ENCODE measurements at places on chromosomes 6 and 20.

DNA sequence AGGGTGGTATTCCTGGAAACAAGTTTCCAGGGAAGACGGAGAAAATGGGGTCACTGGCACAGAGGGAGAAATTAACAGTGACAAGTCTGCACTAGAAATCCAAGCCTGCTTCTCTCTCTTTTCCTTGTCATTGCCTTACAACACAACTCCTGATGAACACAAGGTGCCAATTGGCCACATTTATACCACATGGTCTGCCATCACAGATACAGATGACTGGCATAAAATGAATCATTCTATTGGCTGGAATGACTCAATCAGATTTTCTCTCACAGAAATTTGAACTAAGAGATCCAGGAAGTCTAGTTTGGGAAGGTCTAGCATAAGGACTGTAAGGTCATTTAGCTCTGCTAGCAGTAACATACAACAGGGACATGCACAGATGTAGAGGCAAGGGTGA, 190.3 kb downstream of the LINC00237 start:
- DNase-seq, result no peak

- no peak for DNase-seq
Observed at GRCh38 chr6:79239536-79240168, 5.2 kb upstream of the HMGN3 start.

DNA sequence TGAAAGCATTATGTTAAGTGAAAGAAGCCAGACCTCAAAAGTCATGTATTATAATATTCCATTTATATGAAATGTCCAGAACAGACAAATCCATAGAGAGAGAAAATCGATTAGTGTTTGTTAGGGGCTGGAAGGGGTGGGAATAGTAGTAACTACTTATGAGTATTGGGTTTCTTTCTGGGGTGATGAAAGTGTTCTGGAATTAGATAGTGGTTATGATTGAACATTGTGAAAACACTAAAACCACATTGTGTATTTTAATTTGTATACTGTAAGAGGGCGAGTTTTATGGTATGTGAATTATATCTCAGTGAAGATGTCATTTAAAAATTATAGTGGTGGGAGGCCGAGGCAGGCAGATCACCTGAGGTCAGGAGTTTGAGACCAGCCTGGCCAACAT, 52.0 kb upstream of the KIF13A start:
- no peak for DNase-seq

DNA sequence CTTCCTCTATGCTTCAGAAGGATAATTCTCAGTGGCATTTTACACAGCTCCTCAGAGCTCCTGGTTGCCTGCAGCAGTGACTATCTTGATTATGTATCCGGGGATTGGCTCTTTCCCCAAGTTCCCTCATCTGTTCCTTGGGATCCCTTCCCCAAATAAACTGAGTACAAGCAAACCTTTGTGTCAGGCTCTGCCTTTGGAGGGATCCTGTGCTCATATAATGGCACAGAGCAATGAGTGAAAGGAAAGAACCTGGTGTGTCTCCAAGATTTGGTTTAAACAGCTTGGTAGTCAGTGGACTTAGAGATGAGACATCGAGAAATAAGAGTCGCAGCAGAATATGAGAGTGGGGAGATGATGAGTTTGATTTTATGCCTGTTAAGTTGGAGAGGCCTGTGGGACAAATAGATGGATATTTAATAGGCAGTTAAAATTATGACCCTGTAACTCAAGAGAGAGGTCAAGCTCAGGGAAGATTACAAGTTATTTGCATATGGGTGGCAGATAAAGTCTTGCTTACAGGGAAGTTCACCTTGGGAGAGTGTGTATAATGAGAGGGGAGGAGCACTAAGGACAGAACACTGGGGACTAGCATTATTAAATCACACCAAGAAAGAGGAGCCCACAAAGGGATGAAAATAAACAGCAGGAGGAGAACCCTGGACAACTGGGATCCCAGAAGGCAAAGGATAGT, 44.1 kb upstream of the GCLC start:
- no peak for DNase-seq

GRCh38 chr6:166381733-166382499, 824 bp downstream of the MPC1 start:
- peak; percentile 44 for DNase-seq

- DNase-seq, result no peak
Observed at GRCh38 chr6:139204978-139205377, 70.1 kb downstream of the HECA start.

DNA sequence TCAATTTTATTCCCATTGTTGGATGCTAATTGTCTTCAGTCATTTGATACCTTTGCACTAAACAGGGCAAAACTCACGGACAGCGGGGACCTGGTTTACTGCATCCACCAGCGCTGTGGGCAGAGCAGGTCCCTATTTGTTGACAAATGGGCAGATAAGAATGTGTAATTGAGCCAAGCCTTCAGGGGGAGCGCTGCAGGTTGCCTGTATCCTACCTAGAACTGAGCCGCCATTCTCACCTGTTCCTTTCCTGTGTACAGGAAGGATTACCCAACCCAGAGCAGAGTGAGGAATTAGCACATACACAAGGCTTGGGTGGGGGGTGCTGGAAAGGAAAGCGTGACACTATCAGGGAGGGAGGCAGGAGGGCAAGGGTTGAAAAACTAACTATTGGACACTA, 89.1 kb upstream of the FOXA2 start:
- DNase-seq, result no peak

- DNase-seq, result no peak
Observed at GRCh38 chr20:37524859-37525708, 2.6 kb downstream of the BLCAP start.

DNA sequence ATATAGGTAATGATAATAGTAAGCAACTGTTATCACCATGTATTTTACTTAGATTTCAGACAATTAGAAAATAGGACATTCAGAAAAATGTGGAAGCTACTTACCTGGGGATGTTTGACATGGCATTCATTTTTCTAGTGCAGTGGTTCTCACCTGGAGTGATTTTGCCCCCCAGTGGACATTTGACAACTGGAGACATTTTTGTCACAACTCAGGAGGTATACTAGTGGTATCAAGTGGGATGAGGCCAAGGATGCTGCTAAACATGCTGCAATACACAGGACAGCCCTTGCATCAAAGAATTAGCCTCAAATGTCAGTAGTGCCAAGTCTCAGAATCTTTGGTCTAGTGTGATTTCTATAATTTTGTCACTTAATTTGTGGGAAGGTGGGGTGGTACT, 36.1 kb downstream of the NUS1 start:
- DNase-seq, result no peak

DNA sequence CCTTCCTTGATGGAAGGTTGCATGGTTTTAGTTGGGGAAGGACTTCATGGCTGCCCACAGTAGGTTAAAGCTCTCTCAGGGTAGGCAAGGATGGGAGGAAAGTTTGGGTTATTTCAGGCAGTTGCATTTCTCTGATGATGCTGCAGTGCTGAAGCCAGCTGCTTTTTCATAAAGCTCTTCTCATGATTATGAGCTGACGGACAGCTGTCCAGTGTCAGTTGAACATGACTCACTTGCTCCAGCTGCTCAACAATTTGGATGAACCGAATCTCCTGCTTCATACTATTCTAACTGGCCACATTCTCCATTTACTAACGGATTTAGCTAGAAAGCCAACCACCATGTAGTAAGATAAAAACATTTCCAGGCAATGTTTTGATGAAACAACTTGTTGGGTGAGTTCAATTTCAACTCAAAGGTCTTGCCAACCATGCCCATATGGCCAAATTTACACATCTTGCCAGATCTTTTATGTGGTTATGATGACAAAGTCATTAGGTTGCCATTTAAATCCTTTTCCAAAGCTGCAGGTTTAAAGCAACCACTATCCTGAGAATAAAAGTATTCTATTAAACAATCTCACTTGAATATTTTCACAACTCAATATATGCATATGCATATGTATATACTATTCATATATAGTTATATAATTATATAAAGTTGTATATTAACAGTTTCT, 125.9 kb downstream of the HS3ST5 start:
- DNase-seq, result no peak

DNA sequence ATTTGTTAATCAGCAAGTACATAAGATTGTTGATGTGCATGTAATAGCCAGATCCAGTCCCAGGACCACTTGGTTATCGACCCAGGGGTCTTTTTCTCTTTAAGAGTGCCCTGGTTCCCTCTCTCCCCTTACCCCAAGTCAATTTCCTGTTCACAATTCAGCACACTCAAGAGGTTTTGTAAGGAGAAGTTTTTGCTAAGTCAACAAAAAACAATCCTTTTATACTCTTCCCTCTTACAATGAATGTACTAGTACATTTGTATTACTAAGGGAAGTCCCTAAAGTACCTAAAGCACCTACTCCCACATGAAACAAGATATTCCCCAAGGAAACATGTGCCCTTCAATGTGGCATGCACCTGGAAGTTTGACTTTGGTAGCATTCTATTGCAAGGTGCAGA, 1.6 kb upstream of the NT5DC1 start:
- DNase-seq, result no peak

- DNase-seq, result no peak
Observed at GRCh38 chr6:102742028-102742427, 1348.5 kb downstream of the GRIK2 start.

DNA sequence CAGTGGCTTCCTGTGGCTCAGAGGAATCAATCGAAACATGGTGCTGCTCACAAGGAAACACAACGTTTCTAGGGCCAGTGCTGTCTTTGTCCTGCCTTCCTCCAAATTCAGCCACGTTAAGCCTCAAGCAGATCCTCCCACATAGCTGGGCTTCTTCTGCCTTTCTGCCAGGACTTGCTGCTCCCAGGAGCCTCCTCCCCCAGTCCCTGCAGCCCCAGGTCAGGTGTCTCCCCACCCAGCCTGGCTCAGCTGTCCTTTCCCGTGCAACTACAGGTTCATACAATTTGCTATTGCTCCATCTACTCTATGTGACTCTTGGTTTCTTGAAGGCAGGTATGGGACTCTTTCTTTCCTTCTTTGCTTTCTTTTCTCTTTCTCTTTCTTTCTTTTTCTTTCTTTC, 215.3 kb upstream of the RNF24 start:
- DNase-seq, result no peak

DNA sequence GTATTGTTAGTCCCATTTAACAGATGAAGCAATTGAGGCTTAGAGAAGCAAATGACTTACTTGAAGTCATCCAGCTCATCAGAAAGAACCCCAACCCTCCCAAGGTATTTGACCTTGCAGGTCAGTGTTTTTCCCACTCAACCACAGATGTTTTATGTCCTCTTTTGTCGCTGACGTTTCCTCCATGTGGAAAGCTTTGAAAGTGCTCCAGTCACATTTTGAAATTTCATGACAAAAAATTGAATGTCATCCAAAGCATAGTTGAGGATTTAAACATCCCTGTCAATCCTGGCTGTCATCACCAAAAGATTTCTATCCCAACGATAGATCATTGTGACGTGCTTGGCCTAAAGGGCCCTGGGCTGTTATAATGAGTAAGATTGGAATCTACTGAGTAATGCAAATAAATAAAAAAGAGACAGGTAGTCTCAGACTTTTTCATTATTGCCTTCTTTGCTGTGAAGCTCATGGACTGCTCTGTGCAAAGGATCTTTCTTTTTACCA, 102.7 kb downstream of the TSHZ2 start:
- DNase-seq, result no peak

GRCh38 chr6:106561686-106562405, 67.5 kb downstream of the RTN4IP1 start:
- no peak for DNase-seq

GRCh38 chr6:42184475-42184874, 10.3 kb downstream of the GUCA1B start:
- no peak for DNase-seq

- DNase-seq, result no peak
Observed at GRCh38 chr6:108653949-108654348, 93.2 kb downstream of the FOXO3 start.

- DNase-seq, result no peak
Observed at GRCh38 chr6:99882128-99882702, 111.8 kb downstream of the MCHR2 start.

GRCh38 chr6:9103876-9104521, 668.7 kb upstream of the SLC35B3 start:
- DNase-seq, result no peak

DNA sequence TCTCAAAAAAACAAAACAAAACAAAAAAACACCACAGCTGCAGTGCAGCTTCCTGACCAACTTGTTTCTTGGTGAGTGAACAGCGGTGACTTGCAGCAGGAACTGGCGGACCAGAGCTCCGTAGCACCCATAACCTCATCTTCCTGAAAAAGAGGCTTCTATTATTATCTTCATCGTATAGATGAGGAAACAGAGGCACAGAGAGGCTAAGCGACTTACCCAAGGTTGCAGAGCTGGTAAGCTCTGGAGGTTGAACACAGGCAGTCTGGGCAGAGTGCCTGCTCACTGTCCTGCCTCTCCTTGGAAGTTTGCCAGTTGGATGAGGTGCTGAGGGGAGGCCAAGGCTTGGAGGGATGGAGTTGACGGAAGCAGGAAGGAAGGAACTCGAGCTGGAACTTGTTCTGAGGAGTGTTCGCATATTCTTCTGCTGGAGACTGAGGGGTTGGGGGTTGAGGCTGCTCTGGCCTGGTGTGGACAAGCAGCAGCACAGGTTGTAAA, 47.9 kb upstream of the CCDC167 start:
- no peak for DNase-seq

DNA sequence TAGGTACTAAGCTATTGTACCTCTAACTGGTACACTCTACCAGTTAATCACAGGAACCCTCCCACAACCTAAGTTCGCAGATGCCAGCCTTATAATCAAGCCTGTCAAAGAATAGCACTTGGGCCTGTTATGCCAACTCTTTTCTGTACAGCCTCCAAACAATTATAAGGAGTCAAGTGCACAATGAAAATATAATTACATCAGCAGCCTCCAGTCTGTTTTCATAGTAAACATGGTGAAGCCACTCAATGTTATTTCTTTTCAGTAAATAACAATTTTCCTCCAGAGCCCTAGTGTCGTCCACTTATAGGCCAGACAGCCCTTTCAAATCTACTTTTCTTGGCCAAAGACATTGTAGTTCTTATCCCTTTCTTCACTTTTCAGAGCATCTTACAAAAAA, 82.7 kb upstream of the CARMIL1 start:
- DNase-seq, result no peak

DNA sequence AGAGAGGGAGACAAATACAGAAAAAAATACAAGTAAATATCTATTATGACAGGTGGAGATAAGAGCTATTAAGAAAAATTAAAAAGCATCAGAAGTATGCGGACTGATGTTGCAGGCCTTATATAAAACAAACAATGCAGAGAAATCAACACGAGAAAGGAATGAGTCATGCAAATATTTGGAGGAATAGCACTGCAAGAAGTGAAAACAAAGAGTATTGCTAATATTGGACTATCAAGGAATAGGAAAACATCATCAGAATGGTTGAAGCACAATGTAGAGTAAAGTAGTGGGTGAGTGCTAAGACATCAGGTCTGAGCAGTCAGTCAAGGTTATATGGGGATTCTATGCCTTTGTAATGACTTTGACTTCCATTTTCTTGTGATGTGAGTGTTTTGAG, 657.5 kb upstream of the GJE1 start:
- DNase-seq, result no peak

DNA sequence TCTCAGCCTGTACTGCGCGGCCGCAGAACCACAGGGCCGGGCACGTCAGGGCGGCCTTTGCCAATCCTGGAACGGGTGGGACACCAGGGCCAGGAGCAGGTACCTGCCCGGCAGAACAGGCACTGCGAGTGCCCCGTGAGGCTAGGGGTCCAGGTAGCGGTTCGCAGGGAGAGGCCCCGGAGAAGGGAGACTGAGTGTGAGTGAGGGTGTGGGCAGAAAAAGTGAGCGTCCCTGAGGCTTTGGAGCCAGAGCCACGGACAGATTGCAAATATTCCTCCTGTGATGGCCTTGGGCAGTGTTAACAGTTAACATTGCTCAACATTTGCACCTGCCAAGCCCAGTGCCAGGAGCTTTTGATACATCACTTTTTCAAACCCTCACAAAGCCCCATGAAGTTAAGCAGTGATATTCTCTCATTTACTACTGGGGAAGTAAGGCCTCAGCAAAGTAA, 491 bp downstream of the GNMT start:
- DNase-seq, result no peak

All from stimulated activated CD4-positive, alpha-beta T cell treated with anti-CD3 and anti-CD28 coated beads, Interleukin-1b, Interleukin-23, amount 100 ng/mL, for 4 hours (primary cell).